ENCODE measurements at places on chromosomes 6 and 20.

DNA sequence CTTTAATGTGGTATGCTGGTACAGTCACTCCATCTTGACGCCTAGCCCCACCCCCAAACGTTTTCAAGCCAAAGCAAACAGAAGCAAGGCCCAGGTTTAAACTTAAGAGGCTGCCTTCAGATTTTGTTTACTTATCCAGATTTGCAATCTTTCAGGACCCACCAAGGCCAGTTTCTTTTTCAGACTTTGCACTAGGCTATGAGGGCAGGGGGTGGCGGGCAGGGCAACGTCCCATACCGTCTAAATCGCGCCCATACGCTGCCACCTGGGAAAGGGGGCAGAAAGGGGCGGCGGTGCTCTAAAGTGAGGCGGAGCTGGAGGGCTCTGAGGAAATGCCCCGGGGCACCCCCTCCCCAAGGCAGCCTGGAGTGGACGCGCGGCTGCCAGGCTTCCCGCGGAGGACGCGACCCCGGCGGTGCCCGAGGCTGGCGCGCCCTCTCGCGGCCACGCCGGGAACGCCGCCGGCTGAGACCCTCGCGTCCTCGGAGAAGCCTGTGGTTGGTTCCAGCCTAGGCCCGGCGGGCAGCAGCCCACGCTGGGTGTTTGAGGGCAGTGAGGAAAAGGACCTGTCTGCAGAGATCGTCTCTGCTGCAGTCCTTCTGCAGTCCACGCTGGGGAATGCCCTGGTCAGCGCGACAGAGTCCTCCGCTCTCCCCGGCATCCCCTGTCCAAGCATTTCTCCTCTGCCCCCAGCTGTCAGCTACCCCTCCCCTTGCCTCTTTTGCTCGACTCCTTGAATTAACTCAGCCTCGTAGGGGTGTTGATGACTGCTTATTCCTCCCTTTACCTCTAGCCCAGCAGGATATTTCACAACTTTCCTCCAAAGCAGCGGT lies 129.2 kb upstream of the PRND start:
- DNase-seq = peak; percentile 40

- DNase-seq = no peak
These were observed 99.2 kb downstream of the SLC22A3 start for GRCh38 chr6:160447350-160447749.

DNA sequence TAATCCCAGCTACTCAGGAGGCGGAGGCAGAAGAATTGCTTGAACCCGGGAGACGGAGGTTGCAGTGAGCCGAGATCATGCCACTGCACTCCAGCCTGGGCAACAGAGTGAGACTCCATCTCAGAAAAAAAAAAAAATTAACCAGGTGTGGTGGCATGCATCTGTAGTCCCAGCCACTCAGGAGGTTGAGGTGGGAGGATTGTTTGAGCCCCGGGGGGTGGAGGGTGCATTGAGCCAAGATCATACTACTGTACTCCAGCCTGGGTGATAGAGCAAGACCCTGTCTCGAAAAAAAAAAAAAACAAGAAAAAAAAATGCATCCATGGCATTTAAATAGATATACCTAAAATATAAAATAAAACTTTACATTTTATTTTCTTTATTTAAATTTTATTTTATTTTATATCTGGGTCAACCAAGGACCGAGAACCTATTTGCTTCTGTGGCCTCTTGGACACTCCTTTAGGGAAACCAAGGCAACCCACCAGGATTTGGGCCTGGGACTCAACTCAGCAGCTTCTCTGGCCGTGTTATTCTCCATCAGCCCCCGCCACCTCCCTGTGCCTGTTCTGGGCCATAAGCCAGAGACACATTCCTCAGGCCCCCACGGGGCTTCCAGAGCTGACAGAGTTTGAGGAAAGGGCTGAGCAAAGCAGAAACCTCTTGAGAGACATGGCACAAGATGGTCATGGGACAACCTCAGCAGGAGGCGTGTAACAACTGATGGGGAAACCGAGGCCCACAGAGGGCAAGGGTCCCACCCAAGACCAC lies 6.2 kb downstream of the SNTA1 start:
- DNase-seq = no peak

GRCh38 chr20:43389211-43389610 lies 68.5 kb upstream of the SRSF6 start:
- DNase-seq = no peak

DNA sequence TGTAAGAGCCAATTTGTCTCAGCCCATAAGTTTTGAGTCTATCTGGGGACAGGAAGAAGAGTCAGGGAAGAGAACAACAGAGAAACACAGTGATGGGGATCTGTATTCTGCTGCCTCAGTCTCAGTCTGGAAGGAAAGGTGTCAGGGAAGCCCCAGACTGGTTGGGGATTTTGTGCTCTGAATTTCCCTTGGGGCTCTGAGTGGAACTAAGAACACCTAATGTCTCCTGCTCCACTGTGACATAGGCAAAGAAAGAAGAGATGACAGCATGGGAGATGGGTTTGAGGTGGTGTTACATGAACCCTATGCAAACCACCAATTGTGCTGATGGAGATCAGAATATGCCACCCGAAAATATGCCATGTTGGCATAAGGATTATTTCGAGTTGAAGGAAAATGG lies 139.5 kb upstream of the MYLIP start:
- DNase-seq = no peak

DNA sequence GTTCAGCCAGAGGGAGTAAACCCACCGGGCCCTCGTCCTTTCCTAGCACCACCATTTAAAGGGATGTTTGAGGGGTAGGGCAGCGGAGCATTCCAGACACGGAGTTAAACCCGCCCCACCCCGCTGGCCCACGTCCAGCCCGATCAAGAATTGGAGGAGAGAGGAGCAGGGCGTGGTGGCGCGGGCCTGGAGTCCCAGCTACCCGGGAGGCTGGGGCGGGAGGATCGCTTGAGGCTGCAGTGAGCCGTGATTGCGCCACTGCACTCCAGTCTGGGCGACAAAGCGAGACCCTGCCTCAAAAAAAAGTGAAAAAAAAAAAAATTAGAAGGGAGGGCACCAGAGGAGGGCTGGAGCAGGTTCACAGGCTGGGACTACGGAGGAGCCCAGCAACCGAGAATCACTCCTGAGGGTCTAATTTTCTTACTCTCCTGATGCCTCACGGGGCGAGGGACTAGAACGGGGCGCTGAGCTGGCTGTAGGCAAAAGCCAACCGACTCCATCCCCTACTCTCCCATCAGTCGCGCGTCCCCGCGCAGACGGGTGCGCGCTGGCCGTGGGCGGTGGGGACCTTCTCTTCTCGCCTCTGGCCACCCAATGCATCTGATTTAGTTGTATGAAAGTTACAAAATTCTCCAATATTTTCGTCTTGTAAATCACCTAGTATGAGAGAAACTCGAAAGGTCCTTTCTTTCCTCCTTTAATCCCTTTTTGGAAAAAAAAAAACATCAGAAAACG lies 6.1 kb upstream of the HSPA1B start:
- DNase-seq = no peak

DNA sequence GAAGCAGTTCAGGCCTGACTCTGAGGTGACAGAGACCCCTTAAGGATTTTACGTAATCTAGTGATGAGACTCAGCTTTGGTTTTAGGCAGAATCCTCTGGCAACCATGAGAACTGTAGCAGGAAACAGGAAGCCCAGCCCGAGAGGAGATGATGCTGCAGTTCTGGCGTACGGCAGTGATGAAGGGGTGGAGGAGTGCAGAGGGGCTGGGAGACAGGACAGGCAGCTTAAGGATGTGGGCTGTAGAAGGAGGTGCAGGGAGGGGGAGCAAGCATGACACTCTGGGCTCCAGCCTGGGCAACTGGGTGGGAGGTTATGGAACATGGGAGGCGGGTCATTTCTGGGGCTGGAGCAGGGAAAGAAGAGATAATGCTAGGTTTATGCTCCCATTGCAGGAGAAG lies 67.1 kb downstream of the LRFN2 start:
- DNase-seq = no peak

DNA sequence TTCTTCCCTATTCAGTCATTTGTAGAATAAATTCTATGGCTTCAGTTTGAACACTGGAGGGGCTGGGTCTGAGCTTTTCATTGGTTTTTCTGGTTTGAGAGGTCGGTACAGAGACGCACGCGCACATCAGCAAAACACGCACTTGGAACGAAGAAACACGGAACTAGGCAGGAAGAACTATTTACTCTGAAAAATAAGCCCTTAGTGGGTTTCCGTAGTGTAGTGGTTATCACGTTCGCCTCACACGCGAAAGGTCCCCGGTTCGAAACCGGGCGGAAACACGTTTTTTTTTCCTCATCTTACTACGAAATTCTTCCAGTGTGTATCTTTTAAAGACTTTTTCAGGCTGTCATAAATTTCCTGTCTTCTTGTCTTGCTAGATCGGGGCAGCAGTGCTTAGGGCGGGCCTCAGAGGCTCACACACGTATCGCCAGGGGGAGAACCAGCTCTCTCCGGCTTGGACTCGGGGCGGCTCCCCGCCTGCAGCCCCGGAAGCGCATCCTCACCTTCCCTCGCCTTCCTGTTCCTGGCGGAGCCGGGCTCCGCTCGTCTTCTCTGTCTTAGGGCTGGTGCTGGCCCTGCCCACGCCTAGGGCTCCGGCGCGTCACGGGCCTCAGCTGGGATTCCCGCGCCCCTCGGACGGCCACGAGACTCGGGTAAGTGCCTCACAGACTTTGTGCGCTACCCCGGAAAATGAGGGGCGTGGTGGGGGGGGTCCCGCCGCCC lies at the start of gene HMGN4:
TSS of gene HMGN4 (plus strand) at position 521 of the 726 bp plus-strand sequence. CDS start 6,841 bp downstream, outside the sequence.
- peak; percentile 80 for DNase-seq

GRCh38 chr6:122069932-122070331 lies 329.5 kb upstream of the HSF2 start:
- DNase-seq = no peak

- no peak for DNase-seq
These were observed 51.0 kb upstream of the TFAP2A start for GRCh38 chr6:10465629-10466499.

- DNase-seq = no peak
These were observed 263.1 kb upstream of the ZFP64 start for GRCh38 chr20:52454660-52455059.

DNA sequence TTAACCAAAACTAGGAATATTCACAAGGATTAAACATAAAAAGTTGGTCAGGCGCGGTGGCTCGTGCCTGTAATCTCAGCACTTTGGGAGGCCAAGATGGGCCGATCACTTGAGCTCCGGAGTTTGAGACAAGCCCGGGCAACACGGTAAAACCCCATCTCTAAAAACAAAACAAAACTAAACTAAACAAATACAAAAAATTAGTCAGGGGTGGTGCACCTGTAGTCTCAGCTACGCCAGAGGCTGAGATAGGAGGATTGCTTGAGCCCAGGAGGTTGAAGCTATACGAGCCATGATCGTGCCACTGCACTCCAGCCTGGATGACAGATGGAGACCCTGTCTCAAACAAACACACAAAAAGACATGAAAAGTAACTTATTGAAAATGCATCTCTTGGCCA lies 3.2 kb downstream of the PSORS1C2 start:
- no peak for DNase-seq

DNA sequence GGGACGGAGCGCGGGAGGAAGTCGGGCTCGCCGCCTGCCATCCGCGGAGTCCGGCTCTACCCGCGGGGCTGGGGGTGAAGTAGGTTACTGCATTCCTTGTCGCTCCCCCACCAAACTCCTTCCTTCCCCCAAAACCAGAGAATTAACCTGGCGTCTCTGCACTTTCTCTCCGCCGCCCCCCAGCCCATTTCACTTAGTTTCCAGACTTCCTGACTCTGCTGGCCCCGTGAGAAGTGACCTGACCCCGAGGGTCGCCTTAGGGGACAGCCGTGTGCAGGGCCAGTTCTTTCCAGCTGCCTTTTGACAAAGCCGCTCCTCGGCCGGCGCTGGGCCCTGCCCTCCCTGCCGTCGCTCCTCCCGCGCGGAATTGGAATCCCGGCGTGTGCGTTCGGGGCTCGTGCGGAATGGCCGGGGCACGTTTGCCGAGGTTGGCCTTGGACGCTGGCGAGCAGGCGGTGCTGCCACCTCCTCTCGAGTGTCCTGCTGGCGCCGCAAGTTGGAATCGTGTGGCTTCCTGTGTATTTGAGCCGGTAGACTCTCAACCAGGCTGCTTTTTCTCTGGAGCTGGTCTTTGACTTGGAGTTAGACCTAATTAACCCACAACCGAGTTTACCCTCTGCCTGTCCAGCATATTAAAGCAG lies 650 bp downstream of the DCBLD1 start:
- peak; percentile 30 for DNase-seq

GRCh38 chr6:155755452-155755851 lies 299.8 kb upstream of the NOX3 start:
- DNase-seq = no peak
